ENCODE measurements at places on chromosomes 1 and 21. TPM values are rescaled to one million over a fixed set of nuclear protein-coding genes. Genes with fewer than 3 reads are reported as not detected.

The FLG2 gene
- not detected for total RNA-seq

The MCOLN3 gene
- 2.4 TPM for total RNA-seq

The PROK1 gene
- not detected for total RNA-seq

The ST6GALNAC5 gene
- 1.2 TPM for total RNA-seq

The AK5 gene
- total RNA-seq = 3.4 TPM

The FLG gene
- total RNA-seq = not detected

The CFAP45 gene
- total RNA-seq = 1.6 TPM

The DEPDC1 gene
- total RNA-seq = 21.6 TPM

The AGO3 gene
- 26.3 TPM for total RNA-seq
